Smooth muscle cell of the umbilical artery (primary cell): ENCODE measurements at places on chromosomes 11 and 22. TPM values are rescaled to one million over a fixed set of nuclear protein-coding genes. Genes with fewer than 3 reads are reported as not detected.

EMID1 gene
- total RNA-seq, result not detected in 2 replicates

WNT7B gene
- total RNA-seq, result under 0.01 and 2.4 TPM in 2 replicates

KREMEN1 gene
- total RNA-seq, result 3.4 and 4.2 TPM in 2 replicates

CCDC87 gene
- total RNA-seq, result 0.32 and 0.89 TPM in 2 replicates

RRAS2 gene
- 55.8 and 89.9 TPM in 2 replicates for total RNA-seq

CHORDC1 gene
- 39.8 and 49.5 TPM in 2 replicates for total RNA-seq

KCNQ1 gene
- not detected in 2 replicates for total RNA-seq

NCF4 gene
- total RNA-seq, result not detected in 2 replicates

MUC6 gene
- not detected in 2 replicates for total RNA-seq

RFPL2 gene
- total RNA-seq, result not detected in 2 replicates

OR52I2 gene
- total RNA-seq, result not detected in 2 replicates
